ENCODE measurements at places on chromosomes 13 and 19. TPM values are rescaled to one million over a fixed set of nuclear protein-coding genes. Genes with fewer than 3 reads are reported as not detected.

GRCh38 chr13:89750371-89750770 is 1597.1 kb upstream of the MIR17HG start:
- DNase-seq, result no peak

GRCh38 chr13:49466292-49466838 is 22.3 kb downstream of the SETDB2 start:
- no peak for DNase-seq

DNA sequence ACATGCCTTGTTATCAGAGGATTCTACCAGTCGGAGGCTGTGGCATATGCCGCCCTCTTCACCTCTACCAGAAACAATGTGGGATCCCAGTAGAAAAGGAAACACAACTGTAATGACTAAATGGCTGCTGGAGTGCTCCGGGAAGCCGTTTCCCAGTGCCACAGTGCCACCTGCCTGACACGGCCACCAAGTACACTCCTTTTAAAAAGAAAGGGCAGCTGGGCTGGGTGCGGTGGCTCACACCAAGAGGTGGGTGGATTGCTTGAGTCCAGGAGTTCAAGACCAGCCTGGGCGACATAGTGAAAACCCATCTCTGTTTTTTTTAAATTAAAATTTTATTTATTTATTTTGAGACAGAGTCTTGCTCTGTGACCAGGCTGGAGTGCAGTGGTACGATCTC is 67.3 kb downstream of the TRPM4 start:
- DNase-seq, result peak; percentile 61

GRCh38 chr13:80249516-80250212 is 91.3 kb downstream of the SPRY2 start:
- no peak for DNase-seq

DNA sequence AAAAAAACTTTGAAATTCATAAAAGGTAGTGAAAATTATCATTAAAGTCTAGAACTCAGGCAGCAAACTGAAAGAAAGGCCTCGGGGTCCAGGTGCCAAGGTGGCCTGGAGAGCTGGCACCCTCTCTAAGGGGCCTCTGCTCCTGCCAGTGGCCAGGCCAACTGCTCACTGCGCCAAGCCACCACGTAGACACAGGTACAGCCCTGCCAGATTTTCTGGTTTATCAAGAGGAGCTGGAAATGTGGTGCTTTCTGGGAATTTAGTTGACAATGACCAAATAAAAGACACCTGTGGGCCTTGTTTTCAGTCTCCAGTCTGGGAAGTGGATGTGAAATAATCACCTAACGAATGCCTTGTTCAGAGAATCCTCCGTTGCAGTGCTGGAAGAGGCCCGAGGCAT is 22.8 kb downstream of the ZNF574 start:
- DNase-seq, result peak; percentile 18

The SHISA2 gene
- total RNA-seq, result 13.2 TPM

The PABPC3 gene
- total RNA-seq, result 0.18 TPM

The DZIP1 gene
- 26.4 TPM for total RNA-seq

All from lung (tissue), 17 donors.